ENCODE measurements at places on chromosomes 6 and 20. TPM values are rescaled to one million over a fixed set of nuclear protein-coding genes. Genes with fewer than 3 reads are reported as not detected.

The RFX6 gene
- not detected for total RNA-seq

The NKX2-4 gene
- 5.5 TPM for total RNA-seq

The BNIP5 gene
- not detected for total RNA-seq

The SMLR1 gene
- not detected for total RNA-seq

The CALHM4 gene
- total RNA-seq: not detected

The ZNF831 gene
- total RNA-seq: not detected

The TSHZ2 gene
- total RNA-seq: 1.5 TPM

Data from A375 (cell line).